ENCODE measurements at places on chromosomes 1 and 21.

DNA sequence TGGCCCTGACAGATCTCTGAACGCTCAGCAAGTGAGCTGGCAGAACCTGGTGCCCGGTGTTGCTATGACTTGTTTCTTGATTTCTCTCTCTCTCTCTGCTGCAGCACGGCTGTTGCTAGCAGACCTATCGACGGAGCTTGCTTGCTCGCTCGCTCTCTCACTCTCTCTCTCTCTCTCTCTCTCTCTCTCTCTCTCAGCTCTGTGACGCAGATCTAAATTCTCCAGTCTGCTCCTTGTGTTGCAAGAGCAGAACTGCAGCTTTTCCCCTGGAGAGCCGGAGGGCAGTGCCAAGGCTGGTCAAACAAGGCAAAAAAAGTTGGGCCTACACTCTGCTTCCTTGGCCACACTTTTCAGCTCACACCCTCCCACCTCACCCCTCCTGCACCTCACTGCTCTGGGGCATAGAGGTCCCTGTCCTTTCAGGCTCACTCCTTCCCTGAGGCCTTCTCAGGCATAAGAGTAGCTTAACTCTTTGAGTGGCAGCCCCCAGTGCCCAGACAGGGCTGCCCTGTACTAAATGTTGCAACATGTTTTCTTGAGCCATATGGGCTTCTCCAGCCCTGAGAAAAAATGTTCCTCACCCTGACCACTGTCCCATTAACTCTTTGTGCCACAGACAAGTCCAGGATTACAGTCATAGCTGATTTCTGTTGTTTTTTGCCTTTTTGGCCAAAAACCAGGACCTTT lies 72.2 kb downstream of the CD46 start:
- peak; percentile 99 for DNase-seq

DNA sequence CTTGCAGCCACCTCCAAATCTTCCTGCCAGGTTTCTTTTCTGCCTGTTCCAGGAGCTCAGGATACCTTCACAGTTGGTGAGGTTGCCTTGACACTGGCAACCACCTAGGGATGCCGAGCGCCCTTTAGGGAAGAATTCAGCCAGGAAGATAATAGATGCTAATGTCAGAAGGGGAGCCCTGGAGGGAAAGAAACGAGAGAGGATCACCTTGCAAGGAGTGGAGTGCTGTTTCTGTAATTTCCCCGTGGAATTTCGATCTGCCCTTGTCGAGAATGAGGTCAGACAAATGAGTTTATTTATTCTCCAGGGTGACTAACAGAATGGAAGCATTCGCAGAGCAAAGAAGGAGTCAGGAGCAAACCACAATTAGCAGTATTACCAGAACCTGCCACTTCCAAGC lies 315.8 kb upstream of the KAZN start:
- DNase-seq = no peak

DNA sequence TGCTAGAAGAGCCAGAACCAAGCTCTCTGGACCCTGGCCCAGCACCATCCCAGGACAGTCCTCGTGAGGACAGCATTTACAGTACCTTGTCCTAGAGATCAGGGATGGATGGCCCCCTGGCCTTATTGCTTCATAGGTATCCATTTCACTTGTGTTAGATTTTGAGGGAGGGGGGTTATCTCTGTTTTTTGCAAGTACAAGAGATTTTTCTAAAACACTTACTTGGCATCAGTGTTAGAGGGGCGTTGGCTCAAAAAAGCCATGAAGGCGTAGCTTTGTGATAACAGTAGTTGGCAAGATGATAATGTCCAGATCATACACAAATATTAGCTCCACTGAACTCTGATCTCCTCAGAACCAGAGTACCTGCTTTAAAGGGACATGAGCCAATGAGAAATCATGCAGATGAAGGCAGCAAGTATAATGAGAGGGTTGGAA lies 5.8 kb upstream of the ATP1B1 start:
- no peak for DNase-seq

DNA sequence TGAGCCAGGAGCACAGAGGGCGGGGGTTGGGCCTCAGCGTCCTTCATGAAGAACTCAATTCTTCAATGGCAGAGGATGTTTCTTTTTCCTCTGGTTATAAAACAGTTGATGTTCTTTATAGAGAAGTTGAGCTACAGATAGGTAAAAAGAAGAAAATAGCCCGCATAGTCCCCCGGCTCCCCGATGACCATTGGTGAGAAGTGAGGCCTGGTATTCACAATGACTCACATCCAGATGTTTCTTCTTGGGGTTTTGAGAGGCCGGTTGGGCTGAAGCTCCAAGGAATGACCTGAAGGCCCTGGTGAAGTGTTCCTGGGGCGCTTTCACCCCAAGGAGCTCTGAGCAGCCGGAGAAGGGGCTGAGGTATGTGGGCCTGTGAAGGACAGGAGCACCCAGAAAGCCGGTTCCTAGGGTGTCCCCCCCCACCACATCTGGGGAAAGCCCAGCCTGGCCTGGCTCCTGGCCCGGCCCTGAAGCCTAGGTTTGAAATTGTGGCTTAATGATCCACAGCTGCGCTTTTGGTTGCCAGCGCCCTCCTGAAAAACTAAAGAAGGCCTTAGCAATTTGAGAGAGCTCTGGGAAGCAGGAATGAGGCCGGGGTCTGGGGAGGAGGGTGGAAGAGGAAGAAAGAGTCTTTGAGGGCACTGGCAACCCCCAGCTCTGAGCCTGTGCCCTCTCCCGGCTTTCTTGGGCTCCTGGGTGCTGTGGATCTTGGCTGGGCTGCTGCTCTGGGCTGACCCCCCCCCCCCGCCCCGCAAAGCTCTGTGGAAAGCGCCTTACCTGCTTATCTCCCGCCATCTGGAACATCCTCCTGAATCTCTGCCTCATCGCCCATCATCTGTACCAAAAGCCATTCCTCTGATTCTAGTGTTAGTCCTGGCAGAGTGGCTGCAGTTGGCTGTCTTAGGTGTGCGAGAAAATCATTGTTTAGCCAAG lies 444.7 kb downstream of the CAMTA1 start:
- peak; percentile 21 for DNase-seq

DNA sequence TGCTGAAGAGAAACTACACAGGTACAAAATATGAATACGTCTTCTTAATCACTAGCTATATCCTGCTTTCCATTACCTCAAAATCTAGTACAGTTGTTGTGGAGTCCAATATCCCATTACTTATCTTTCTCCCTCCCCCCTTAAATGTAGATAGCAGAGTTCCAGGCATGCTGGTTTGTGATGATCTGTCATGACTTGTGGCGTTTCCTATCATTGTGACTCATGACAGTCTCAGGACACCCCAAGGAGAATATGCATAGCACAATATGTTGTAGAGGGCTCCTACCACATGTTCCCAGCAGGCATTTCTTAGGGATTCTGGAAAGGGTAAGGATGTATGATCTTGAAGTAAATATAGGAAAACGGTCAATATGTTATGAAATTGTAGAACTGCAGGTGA lies 206.9 kb downstream of the USH2A start:
- DNase-seq = no peak

DNA sequence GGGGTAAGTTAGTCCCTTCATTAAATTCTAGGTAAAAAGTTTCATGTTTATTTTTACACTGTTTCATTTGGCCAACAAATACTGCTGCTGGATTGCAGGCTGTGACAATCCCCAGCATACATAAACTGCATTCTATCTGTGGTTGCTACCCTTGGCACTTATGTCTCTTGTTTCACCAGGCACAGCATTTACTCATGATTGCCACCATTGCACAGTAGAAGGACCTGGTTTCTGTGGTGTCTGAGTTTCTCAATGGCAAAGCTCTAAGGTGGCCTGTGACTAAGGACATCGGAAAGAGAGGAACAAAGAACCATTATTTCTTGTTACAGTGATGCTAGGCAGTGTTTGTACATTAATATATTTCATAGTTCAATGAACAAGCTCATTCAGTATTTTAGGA lies 878.4 kb upstream of the NEGR1 start:
- DNase-seq = no peak

- DNase-seq = peak; percentile 29
Measured at GRCh38 chr1:9009438-9010370, 16.5 kb downstream of the SLC2A7 start.

DNA sequence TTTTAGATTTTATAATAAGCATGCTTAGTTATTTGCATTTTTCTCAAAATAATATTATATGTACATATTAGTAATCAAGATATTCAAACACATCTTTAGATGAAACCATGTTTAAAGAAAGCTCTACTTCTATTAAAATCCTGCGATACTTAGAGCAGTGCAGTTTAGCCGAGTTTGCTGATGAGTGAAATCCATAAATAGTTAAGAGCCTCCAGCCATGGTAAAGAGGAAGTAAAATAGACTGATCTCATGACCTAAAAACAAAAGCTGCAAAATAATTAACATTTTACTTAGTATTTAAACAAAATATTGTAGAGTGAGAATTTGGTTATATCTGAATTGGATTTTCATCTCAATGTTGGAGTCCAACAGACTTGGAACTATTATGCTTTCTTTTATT lies 147.4 kb upstream of the NRIP1 start:
- no peak for DNase-seq

DNA sequence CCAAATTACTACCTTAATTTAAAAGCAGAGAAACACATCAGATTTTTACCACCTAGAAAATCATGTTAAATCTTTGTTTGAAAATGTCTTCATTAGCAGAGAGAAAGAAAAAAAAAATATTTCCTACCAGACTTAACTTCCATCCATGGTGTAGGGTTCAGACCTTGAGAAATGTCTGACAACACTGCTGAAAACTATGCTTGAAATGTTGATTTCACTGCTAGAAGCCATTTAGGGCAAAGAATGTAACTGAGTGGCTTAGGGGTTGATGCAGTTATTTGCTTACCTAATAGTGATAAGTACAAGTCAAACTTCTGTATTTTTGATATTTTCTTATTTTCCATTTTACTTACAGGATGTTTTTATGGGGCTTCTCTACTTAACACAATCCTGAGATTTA lies 495.6 kb upstream of the NEGR1 start:
- DNase-seq = peak; percentile 7

DNA sequence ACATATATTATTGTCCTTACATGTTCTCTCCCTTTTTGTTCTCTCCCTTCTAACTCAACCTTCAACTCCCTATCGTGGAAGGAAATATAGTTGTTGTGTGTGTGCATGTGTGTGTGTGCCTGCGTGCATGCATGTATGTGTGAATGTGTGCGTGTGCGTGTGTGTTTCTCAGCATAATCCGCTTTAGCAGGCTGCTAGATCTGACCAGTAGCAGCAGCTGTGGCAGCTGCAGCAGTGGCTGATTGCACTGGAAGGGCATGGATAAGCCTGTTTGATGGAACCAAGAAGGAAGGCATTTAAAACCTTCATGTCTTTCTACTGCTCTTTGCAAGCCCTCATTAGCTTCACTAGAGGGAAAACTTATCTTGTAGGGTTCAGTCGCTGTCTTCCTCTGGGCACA lies 65.6 kb upstream of the IRF2BP2 start:
- DNase-seq = no peak

- DNase-seq = no peak
Measured at GRCh38 chr1:241964550-241965282, 7.1 kb downstream of the BECN2 start.

DNA sequence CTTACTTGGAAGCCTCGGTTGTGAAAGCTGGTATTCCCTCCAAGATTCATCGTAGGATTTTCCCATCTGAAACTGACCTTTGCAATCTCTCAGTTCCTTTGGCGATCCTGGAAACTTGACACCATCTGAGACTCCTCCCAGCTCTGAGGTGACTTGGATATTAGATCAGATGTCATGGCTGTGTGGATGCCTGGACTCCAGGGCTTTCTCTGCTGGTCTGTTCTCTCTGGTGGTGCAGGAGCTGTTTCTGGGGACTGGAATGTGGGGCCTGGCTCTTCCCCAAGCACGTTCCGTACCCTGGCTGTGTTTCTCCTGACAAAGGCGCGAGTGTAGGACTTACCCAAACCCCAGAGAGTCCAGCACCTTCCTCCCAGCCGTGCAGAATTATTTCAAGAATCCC lies 252.2 kb downstream of the RPS6KC1 start:
- peak; percentile 13 for DNase-seq

GRCh38 chr1:170695955-170696590 lies 32.1 kb downstream of the PRRX1 start:
- DNase-seq = no peak

DNA sequence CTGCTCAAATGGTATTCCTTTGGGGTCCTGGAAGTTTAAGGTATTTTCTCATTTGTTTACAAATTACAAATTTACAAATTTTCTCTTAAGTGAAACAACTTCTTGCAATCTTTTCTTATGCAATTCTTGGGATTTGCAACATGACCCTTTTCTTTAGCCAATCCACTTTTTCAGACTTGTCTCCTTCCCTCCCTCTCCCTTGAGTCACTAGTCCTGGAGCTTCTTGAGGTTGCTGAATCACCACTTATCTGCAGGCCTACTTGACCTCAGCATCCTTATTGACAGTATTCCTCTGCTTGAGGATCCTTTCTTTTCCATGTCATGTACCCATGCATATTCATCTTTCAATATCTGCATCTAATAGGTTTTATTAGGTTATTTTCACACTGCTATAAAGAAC lies 302.8 kb upstream of the ADAMTS5 start:
- peak; percentile 100 for DNase-seq

DNA sequence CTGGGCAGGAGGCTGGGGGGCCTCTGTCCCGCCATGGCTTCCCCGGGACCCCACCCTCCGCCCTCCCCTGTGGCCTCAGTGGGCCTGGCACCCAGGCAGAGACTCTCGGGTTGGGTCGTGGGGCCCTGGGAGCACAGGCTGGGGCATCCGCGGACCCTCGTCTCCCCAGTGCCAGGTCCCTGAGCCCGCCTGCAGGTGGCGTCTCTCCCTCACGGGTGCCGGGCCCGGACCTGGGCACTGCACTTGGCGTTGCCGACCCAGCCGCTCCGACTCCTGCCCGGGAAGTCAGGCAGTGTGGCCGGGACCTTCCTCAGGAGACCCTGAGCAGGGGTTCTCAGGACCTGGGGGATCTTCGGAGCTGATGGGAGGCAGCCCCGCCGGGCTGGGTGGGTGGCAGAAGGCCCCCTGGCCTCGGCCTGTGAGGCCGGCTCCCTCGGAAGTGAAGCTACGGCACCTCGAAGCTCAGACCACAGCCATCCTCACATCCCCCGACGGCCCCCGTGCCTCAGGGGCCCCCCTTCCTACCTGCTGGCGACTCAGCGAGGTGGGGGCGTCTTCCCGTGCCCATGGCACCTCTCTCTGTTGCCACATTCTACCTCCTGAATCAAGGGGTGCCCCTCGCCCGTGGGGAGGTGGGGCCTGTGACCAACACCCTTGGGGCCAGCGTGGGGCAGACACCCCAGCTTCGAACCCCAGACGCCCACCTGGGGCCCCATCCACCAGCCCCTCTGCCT lies 6.4 kb upstream of the C1orf159 start:
- peak; percentile 41 for DNase-seq

GRCh38 chr1:10149231-10149630 lies 61.1 kb upstream of the KIF1B start:
- DNase-seq = no peak

DNA sequence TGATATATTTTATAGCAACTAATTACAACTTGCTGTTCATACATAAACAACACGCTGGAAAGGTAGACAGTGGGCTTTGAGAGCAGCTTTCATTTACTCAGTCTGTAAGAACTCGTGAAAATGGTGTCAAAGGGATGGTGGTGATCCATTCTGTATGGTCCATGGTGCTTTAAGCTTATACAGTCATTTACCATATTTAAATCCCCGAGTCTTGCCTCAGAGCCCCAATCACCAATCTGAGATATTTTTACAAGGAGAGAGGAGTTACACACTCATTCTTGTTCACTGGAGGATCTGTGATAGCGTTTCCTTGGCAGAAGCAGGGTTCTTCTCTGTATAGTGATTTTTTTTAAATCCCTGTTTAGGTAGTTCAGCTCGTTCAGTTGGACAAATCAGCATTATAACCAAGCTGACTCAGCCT lies 694.6 kb downstream of the USP25 start:
- no peak for DNase-seq

- DNase-seq = peak; percentile 44
Measured at GRCh38 chr1:42035205-42035829, 116.6 kb upstream of the HIVEP3 start.

Data from amniotic epithelial cell (primary cell).